ENCODE measurements at places on chromosomes 13 and 19.

DNA sequence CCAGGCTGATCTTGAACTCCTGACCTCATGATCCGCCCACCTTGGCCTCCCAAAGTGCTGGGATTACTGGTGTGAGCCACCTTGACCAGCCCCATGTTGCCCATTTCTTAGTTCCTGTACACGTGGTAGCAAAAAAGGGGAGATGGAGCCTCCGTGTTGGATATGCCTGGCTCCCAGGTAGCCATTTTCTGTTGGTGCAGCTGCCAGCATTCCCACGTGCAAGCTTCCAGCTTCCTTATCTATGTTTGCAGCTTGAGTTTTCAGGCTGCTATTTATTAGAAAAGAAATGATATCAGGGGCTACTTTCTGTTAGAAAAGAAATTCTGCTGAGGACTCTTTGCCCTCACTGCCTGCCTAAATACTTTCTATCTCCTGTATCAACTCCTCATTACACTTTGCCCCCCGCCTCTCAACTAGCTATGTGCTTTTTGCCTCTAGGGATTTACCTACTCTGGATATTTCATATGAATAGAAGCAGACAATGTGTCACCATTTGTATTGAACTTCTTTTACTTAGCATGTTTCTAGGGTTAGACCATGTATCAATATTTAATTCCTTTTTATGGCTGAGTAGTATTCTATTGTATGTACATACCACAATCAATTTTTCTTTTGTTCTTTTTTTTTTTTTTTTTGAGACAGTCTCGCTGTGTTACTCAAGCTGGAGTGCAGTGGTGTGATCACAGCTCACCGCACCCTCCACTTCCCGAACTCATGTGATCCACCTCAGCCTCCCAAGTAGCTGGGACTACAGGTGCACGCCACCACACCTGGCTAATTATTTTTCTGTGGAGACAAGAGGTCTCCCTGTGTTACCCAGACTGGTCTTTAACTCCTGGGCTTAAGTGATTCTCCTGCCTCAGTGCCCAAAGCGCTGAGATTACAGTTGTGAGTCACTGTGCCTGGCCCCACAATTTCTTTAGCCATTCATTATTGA is 3.4 kb upstream of the TMED1 start:
- DNase-seq: no peak

GRCh38 chr19:51980116-51980736 is 6.4 kb downstream of the ZNF350 start:
- peak; percentile 75 for DNase-seq

DNA sequence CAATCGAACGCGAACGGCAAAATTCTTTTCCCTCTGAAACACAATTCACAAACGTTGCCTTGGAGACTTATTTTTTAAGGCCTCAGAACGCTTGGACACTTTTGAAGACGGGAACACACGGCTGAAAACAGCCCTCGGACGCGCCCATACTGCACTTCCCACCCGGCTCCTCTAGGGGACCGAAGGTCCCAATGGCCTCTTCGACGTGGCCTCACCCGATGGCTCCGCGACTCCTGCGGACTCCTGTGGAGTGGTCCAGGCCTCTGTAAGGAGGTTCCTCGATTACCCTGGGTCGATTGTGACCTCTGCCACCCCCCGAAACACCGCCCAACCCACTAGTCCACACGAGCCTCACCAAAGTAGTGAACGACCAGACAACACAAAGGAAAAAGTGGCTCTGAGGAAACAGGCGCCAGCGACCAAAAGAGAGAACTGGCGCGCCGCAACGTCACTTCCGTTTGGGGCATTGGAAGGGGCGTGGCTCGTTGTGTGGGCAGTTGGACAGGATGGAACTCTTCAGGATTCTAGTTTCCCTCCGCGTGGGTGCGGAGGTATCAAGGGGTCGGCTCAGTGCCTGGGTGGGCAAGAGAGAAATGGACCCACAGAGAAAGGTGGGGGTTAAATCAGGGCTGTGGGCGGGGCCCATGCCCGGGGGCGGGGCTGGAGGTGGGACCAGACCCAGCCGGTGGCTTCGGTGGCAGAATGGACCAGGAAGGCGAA is at the start of gene ZNF560:
Gene ZNF560, minus strand, starts transcription at position 434 of the 720 bp plus-strand sequence. CDS start 23,303 bp downstream, outside the sequence.
- no peak for DNase-seq

DNA sequence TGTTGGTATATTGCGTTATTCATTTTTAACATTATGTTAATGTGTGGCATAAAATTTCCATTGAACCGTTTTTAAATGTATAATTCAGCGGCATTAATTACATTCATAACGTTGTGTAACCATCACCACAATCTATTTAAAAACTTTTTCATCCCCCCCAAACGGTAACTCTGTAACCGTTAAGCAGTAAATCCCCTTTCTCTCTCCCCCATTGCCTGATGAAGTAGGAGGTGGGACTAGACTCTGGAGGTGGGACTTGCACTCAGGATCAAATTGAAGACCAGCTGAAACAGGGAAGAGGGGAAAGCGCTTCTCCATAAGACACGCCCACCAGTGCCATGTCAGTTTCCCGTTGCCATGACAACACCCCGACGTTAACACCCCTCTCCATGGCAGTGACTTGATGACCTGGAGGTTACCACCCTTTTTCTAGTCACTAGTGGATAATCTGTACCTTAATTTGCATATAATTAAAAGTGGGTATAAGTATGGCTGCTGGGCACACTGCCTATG is 16.8 kb downstream of the CLEC11A start:
- no peak for DNase-seq

- peak; percentile 79 for DNase-seq
Measured at GRCh38 chr13:53010374-53011105, 18.1 kb upstream of the OLFM4 start.

- DNase-seq: no peak
Measured at GRCh38 chr13:50425772-50426171, 410.5 kb downstream of the KCNRG start.

DNA sequence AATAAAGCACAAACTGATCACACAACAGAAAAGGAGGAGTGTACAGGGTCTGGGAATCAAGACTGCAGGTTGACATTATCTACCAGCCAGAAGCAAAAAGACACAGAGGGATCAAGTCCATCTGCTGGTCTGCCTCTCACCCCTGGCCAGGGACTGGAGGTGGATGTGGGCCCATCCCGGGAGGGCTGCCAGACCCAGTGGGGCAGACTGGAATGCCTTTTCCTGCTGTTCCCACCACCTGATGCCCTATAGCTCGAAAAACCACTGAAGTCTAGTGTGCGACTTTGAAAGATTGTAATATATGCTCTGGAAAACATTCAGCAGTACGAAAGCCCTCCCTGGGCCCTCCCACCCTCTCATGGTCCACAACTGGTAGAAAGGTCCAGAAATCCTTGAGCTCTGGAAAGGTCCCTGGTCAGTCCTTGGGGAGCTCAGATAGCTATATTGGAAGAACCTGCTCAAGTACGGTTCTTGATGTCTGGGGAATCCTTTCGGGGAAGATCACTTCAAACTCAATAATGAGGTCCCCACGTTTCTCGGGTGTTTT is 2.6 kb downstream of the DNAJB1 start:
- no peak for DNase-seq

DNA sequence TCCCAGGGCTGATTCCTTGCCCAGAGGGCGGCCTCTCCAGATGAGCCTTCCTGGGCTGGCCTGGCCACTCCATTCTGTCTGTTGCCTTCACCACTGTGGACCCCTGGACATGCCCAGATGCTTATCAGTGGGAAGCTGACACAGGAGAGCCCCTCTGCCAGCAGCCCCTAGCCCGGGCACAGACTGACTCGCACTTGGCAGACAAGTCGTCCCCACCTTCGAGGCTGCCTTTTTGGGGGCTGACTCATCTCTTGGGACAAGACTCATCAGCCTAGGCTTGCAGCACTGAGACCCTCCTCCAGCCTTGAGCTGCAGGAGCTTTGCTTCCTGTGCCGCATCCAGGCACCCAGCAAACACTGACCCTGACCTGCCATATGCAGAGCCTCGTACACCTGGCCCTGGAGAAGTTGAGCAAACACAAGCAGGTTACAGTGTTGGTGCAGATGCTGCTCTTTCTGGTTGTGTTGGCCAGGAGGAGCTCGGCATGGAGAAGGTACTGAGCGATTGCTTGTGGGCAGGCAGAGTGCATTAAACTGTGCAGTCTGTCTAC is 8.1 kb downstream of the CHST8 start:
- no peak for DNase-seq

- DNase-seq: no peak
Measured at GRCh38 chr19:30255791-30256495, 116.2 kb upstream of the ZNF536 start.

GRCh38 chr13:64643066-64643465 is 2587.1 kb downstream of the PCDH9 start:
- DNase-seq: no peak

- DNase-seq: peak; percentile 1
Measured at GRCh38 chr13:57558051-57558467, 73.5 kb upstream of the PCDH17 start.

- DNase-seq: peak; percentile 23
Measured at GRCh38 chr13:106276876-106277275, 258.6 kb downstream of the EFNB2 start.

- no peak for DNase-seq
Measured at GRCh38 chr13:111916201-111916600, 150.7 kb upstream of the SOX1 start.

GRCh38 chr13:40484974-40485373 is 181.5 kb downstream of the FOXO1 start:
- no peak for DNase-seq

DNA sequence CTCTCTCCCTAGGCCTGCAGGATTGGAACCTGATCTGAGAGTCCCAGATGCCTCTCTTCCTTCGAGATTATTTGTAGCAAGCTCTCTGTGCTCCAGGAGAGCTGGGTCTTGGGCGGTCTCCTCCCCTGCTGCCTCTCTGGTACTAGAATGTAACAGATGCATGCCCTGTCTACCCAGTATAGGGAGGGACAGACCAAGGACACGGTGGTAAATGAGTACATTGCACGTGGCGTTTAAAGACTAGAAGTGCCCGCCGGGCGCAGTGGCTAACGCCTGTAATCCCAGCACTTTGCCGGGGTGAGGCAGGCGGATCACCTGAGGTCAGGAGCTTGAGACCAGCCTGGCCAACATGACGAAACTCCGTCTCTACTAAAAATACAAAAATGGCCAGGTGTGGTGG is 11.7 kb downstream of the SLC27A1 start:
- no peak for DNase-seq

- DNase-seq: no peak
Measured at GRCh38 chr13:82698941-82699340, 1183.3 kb downstream of the SLITRK1 start.

DNA sequence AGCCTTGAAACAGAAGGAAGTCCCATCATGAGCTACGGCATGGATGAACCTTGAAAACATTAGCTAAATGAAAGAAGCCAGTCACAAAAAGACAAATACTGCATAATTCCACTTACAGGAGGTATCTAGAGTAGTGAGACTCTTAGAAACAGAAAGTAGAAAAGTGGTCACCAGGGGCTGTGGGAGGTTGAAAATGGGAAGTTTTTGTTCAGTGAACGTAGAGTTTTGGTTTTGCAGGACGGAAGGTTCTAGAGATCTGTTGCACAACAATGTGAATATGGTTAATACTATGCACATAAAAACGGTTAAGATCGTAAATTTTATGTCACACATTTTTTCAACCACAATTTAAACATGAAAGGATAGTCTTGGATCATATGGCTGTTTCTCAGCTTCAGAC is 11.9 kb upstream of the SLC10A2 start:
- DNase-seq: no peak

DNA sequence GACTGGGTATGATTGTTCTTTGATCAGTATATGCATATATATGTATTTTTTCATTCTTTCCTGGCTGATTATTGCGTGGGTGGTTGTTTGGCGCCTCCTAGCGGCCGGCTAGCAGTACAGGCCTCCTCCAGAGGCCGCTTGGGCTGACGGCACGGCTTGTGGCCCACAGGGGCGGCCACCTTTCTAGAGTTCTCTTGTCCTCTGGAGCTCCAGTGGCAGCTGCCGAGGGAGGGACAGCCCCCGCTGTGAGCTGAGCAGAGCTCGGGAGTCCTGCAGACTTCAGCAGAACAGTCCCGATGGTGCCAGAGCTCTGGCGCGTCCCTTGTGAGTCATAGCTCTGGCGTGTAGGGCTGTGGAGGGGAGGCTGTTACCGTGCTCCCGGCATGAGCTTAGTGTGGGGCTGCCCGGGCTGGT is 22.5 kb upstream of the ZNF429 start:
- peak; percentile 68 for DNase-seq

- peak; percentile 67 for DNase-seq
Measured at GRCh38 chr19:37855098-37855497, 51.3 kb downstream of the WDR87 start.

DNA sequence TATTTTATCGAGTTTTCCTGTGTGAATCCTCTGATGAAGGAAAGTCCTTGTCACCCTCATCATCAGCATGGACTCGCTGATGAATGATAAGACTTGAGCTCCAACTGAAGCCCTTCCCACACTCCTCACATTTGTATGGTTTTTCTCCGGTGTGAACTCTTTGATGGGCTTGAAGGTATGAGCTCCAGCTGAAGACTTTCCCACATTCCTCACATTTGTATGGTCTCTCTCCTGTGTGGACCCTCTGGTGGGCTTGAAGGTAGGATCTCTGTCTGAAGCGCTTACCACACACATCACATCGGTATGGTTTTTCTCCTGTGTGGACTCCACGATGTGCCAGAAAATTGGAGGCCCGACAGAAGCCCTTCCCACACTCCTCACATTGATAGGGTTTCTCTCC is 21.7 kb downstream of the ZNF45 start:
- no peak for DNase-seq

- DNase-seq: no peak
Measured at GRCh38 chr19:3131168-3131567, 4.7 kb upstream of the GNA15 start.

Measured in kidney tubule cell (primary cell).